ENCODE measurements at places on chromosomes 6 and 20.

DNA sequence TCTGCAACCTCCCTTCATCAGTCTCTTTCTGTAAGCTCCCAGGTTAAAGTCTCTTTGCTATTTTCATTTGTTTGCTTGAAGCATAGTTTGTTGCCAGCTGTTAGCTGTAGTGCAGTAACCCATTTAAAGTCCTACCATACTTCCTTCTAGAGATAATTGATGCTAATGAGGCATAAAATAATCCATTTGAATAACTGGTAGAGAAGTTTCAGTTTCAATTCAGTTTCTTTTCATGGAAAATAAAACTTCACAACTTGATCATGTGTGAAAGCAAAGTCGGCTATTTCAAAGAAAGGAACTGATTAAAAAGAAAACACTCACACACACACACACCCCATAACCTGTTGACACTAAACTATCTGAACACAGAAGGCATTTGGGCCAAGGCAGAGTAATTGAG, 68.5 kb upstream of the TENT5A start:
- no peak for DNase-seq

- no peak for DNase-seq
Observed at GRCh38 chr20:44869471-44869870, 16.0 kb upstream of the YWHAB start.

DNA sequence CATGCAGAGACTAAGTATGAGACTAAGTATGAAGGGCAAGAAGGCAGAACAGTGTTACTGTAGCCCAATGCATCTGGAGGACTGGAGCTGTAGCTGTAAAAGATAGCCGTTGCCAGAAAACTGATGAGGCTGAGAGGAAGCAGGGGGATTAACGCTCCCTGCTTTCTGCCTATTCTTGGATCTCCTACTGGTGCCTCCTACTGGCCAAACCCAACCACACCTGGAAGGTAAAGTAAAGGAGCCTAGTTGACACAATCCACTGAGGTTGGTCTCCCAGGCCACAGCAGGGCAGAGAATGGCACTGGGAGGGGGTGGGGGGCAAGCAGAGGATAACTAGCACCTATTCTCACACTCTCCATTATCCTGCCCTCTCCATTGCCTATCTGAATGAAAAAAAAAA, 105.0 kb upstream of the MRPS10 start:
- DNase-seq, result no peak

DNA sequence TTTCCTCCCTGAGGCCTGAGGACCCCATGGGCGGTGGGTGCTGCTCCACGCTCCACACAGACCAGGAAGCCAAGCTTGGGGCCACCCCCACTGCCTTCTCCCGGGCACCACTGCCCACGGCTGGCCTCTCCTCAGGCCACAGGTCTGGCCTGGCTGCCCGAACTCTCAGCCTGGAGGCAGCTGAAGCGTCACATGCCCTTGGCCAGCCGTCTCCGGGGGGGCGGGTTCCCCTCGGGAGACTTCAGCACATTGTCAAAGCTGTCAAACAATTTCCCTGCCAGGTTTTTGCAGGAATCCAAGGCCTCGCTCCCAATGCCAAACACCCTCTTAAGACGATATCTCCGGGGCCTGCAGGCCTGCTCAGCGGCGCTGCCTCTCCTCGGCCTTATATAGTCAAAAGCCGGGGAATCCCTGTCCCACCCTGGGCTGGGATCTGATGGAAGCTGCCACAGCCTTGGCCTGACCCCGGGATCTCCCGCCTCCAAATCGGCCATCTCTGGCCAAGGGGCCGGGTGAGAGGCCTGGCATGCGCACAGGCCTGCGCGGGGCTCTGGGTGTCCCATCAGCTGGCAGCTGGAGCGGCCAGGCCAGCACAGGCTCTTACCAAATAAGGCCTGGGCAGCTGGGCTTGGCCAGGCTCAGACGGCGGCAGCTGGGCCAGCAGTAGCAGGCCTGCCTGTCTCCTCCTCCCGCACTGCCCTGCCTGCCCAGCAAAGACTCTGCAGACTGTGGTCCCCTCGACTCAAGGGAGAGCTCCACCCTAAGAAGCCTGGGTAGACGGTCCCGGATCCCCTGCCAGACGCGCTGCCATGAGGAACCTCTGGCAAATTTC, 49.7 kb downstream of the RBM38 start:
- DNase-seq, result no peak

- no peak for DNase-seq
Observed at GRCh38 chr6:8441452-8441851, 6.1 kb upstream of the SLC35B3 start.

DNA sequence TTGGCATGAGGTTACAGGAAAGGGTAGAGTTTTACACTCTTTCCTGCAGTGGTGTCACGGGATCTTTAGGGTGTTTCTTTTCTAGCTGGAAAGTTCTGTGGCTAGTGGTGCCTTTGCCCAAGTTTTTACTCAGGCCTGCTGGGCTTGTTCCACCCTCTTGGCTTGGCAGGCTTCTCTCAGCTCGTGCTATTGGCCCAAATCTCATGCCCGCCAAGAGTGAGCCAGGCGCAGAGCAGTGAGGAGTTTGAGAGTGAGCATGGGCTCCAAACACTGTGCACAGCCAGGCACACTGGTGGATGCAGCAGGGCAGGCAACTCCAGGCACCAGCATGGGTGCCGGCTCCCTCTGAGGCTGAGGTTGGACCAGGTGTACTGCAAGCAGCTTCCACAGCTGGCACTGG, 206.5 kb downstream of the SAMD5 start:
- no peak for DNase-seq

GRCh38 chr6:132751828-132752227, 5.9 kb downstream of the VNN2 start:
- DNase-seq, result no peak

- no peak for DNase-seq
Observed at GRCh38 chr6:134247231-134247833, 70.6 kb downstream of the SGK1 start.

DNA sequence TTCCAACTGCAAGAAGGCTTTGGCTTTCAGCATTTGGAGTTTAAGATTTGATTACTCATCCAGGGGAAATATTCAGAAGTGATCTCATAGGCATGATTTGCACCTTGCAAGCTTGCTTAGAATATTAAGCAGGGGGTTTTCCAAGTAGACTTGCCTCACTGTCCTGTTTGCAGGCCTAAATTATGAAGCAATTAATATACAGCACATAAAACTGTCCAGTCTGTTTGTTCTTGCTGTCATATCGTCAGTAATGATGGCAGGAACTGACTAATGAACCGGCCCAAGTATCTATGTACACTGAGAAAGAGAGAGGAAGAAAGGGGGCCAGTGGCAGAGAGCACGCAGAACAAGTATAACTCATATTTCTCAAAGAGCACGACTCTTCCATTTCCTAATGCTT, 212.5 kb upstream of the SUPT3H start:
- peak; percentile 21 for DNase-seq

DNA sequence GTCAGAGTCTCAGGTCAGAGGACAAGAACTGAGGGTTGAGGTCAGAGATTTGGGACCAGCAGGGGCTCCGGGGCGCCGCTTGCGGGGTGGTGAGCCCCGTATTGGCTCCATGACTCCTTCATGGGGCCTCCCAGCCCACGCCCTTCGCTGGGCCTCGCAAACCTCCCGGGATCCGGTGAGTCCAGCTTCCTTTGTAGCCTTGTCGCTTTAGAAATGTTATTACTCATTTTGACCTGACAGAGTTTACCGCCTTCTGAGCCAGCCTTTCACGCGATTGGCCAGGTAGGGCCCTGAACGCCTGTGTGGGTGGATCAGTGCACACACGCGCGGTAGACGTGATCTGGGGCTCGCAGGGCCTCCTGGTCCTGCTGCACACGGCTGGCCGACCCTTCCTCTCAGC, 181.1 kb downstream of the ERMARD start:
- DNase-seq, result no peak

DNA sequence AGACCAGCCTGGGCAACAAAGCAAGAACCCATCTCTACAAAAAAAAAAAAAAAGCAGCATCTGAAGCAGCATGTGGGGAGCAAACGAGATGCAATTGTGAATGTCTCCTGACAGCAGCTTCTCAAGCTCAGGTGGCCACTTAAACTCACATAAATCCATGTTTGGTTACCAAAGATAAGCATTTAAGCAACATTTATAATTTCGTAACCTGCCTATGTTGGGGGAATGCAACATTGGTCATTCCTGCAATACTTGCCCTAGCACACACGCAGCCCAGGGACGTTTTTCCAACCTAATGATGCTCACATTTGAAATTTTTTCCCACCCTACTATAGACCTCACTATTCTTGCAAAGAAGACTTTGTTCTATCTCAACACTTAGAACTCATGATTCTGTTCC, 113.3 kb downstream of the ZFP64 start:
- peak; percentile 33 for DNase-seq

GRCh38 chr6:112701201-112701600, 354.1 kb downstream of the RFPL4B start:
- peak; percentile 58 for DNase-seq

GRCh38 chr6:96213784-96214183, 198.0 kb downstream of the FUT9 start:
- no peak for DNase-seq

DNA sequence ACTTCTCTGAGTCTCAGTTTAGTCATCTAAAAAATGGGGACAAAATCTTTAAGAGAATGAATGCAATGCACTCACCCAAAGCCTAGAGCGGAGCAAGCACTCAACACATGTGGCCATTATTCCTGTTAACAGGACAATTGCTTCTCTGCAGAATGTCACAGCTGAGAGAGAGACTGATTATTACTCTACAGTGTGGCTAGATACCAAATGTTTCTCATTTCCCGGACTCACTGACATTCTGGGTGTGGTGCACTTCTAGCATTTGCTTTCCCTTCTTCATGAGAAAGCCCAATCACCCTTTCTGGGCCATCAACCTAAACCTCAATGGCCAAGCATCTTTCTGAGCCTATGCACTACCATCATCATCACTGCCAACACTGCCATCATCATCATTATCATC, 273.9 kb downstream of the ZNF217 start:
- no peak for DNase-seq

DNA sequence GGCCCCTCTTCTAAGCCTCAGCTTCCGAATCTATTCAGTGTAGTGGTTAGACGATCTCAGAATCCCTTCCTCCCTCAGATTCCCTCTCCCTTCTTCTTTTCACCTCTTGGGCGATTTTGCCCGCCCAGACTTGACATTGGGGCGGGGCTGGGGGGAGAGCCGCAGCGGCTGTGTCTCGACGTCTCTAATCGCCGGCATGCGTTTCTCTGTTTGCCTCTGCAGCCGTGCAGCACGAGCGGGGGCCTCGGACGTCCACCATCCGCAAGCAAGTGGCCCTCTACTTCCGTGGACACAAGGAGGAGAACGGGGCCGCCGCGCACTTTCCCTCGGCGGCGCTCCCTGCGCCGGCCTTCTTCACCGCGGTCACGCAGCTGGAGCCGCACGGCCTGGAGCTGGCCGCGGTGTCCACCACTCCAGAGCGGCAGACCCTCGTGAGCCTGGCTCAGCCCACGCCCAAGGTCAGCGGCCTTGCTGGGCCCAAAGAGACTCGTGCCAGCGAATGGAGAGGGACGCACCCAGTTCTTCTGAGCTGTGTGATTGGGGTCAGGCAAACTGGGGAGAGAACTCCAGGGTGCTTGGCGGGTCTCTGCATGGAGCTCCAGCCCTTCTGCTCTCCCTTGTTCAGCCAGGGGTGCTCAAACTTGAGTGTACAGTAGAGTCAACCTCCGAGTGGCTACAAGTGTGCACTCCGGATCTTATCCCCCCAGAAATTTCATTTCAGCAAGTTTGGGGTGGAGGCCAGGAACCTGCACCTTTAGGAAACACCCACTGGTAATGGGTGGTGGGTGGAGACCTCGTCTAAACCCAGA, 10.7 kb downstream of the NR2E1 start:
- no peak for DNase-seq

Data from adipocyte (in vitro differentiated cells).